ENCODE measurements at places on chromosomes 2 and 18.

DNA sequence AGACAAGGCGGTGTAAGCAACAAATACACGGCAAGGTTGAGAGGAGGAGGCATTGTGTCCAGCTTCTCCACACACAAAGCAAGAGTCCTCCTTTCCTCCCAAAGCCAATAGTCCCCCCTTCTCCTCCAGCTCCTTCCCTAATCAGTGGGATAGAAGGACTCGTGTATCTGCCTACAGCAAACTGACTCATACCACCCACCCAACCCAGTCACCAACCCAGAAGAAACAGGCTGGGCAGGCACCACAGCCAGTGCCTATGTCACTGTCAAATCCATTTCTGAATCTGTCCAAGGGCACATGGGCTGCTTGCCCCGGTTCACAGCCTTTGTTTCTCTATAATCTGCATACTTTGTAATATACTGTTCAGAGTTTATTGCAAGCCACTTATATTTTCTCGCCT lies 19.2 kb upstream of the NMS start:
- DNase-seq, result no peak

DNA sequence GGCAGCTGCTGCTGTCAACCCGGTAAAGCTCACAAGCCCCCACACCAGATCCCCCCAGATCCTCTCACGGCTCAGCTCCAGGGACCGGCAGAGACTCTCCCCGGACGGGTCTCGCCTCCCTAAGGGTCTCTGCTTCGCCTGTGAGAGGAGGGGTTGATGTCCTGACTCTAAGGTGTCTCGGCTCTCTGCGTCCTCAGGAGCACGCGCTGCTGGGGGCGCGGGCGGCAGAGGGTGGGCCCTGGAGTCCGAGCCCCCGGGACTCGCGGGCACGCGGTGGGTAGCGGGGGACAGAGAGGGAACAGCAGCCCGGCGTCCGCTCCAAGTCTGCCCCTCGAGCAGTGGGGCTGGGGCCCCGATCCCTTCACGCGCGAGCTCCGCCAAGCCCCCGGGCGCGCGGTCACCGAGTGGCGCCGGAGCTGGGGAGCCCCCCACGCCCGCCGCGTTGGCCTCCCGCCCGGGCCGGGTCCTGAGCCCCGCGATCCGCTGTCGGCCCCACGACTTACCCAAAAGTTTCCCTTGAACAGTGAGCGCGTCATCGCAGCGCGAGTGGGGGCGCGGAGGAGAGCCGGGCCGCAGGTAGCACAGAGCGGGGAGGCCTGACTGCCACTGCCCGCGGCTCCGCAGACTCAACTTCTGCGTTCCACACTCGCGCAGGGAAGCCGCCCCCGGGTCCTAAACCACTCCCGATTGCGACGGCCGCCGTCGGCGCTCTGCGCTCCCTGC lies at the start of gene PSTPIP2:
Gene PSTPIP2 (minus strand): TSS at position 608 of the 723 bp plus-strand sequence. CDS start 72 bp downstream, at position 536.
- DNase-seq, result peak; percentile 40

DNA sequence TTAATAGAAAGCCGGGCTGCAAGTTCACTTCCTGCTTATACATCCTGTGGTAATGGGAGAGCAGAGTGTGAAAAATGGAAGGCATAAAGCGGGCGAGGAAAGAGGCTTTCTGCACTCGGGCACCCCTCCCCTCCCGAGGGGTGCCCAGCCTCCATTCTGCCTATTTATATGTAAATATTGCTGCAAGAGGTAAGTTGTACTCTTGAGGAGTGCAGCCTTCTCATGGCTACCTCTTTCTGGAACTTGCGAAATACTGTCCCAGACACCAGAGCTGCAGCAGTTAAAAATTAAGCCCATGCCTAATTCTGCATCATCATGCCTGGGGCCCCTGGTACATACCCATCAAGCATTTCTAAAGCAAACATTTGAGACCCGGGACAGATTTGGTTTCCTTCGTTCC lies 156.0 kb downstream of the GBX2 start:
- no peak for DNase-seq

DNA sequence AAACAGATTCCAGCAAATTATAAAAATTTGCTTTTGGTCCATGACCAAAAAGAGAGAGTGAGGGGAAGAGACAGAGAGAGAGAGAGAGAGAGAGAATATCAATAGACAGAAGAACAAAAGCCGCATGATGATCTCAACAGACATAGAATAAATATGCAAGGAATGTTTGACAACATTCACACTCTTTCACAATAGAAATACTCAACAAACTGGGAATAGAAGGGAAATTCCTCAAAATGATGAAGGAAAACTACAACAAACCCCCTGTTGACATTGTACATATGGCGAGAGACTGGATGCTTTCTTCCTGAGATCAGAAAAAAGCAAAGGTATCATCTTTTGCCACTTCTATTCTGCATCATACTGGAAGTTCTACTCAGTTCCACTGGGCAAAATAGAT lies 309.7 kb downstream of the RAD51AP2 start:
- DNase-seq, result no peak

DNA sequence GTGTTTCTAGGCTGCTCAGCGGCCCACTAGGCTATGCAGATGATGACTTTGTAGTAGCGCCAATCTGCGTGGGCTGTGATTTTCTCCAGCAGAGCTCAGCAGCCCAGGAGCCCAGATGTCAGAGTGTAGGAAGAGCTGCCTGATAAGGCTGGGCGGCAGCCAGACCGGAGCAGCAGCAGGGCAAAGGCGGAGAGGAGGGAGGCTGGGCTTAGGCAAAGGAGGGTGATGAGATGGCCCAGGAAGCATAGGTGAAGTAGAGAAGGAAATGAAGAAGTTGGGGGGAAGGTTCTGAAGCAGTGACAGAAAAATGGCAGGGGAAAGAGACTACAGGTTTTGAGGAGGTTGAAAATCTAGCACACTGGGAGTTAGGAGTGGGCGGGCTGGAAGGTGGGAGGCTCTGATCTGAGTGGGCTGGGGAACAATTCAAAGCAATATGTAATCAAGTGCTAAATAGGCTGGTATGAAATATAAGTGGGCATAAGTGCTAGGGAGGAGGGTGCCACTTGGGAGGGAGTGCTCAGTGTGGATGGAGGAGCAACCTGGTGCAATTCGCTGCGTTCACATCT lies 50.6 kb upstream of the STPG4 start:
- no peak for DNase-seq

DNA sequence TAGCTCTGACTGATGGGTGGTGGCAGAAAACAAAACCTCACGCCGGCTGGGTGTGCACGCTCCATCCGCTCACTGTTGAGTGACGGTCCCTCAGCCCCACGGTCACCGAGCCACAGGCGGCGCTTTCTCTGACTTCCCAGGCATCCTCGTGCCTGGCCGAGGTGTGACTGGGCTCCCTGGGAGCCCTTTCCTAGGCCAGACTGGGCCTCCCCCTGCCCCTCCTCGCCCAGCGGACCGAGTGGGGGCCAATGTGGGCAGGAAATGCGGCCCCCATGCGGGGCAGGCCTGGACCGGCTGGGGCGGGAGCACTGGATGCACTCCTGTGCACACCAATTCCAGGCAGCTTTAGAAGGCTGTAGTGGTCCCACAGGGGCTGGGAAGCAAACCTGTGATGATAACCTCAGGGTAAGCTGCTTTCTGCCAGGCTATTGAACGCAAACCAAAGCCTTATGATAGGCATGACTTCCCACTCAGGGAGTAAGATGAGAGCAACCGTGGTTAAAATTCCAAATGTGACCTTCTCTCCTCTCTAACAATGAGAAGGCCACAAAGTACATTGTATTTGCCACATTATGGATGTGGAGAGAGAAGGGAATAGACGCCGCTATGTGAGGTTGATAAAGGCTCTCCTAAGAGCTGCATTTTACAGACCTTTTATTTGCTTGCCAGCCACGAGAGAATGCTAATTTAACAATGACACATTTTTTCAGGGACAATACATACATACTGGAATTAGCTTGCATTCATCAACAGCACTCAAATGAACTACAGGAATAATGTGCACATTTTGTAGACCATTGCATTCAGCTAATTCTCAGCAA lies 83.9 kb upstream of the PGAP1 start:
- DNase-seq, result no peak

GRCh38 chr2:159635006-159635789 lies 18.9 kb upstream of the BAZ2B start:
- DNase-seq, result no peak

DNA sequence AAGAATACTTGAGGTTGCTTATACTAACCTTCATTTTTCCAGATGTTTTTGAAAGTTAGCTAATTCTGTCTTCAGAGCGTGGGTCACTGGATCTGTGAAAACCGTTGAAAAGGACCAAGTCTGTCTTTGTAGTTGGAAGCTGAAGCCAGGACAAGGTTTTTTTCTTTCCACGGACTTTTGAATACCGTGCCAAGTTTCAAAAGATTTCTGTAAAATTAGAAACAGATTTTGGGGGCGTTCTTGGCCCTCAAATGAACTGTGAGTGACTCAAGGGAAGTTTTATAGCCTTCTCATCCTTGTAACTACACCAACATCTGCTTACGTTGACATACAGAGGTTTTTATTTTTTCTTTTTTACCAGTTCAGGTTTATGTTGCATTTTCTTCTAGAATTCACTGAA lies at the start of gene FAP:
Gene FAP (minus strand): TSS at position 152 of the 400 bp plus-strand sequence. CDS start 118 bp downstream, at position 34.
- DNase-seq, result no peak

DNA sequence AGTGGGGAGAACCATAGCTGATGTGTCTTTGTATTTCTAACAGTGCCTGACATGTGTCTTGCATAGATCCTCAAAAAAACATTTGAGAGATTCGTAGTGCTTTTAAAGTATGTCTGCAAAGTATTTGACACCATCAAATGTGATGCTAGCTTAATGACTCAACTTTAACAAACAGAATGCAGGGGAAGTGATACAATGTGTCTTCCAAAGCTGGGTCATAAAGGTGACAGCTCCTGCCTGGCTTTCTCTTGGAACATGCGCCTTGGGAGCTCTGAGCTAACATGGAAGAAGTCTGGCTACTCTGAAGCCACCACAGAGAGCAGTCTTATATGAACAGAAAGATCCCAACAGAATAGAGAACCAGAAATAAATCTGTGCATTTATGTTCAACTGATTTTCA lies 78.2 kb downstream of the C1D start:
- no peak for DNase-seq

DNA sequence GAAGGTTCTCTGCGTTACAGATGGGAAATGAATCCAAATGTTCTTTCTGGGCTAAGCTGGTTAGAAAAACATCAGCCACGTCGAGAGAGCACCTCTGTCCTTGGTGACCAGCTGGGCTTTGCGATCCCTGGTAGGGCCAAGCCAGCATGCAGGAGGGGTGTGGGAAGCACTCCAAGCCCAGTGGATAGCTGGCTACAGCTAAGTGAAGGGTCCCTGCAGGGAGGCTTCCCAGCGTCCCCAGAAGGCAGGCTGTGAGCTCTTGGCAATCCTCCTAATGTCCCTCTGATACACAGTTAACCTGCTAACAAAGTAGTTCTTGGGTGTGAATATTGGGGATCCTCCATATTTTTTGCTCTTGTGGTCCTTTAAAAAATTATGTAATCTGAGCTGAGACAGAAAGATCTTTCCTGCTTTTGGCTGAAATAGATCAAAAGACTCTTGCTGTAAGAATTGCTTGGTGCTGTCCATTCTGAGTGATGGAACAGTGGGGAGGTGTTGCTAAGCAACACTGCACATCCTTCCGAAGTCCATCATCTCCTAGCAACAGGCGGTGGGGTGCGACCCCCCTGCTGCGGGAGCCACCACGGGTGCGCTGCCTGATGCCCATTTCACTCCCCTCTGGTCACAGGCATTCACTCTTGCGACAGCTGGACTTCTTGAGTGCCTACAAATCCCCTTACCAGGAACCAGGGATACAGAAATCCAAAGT lies 88.5 kb upstream of the UXS1 start:
- DNase-seq, result no peak

DNA sequence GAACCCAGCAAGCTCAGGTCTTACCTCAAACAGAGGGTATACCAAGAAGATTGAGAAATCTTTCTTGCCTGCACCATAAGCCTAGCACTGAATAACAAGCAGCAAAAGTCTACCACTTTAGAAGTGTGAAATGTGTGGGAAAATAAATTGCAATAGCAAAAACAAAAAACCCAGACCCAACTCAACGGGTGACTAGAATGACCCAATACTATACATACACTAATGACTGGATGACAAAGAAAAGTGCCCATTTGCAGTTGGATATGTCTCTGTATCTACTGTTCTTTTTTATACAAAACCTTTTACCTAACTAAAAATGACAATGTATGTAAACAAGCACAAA lies 950.6 kb downstream of the TRIB2 start:
- DNase-seq, result no peak
